Activated CD8-positive, alpha-beta T cell treated with anti-CD3 and anti-CD28 coated beads for 36 hours (primary cell): ENCODE measurements at places on chromosomes 2 and 18. TPM values are rescaled to one million over a fixed set of nuclear protein-coding genes. Genes with fewer than 3 reads are reported as not detected.

- no peak for DNase-seq
These were observed 110.0 kb upstream of the GCFC2 start for GRCh38 chr2:75820693-75821092.

SEMA4C gene
- 12.4 TPM for total RNA-seq

DNA sequence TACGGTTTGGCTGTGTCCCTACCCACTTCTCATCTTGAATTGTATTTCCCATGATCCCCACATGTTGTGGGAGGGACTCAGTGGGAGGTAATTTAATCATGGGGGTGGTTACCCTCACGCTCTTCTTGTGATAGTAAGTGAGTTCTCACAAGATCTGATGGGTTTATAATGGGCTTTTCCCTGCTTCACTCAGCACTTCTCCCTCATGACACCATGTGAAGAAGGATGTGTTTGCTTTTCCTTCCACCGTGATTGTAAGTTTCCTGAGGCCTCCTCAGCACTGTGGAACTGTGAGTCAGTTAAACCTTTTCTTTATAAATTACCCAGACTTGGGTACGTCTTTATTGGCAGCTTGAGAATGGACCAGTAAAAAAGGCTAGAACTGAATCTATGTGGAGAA lies 750.0 kb upstream of the ID2 start:
- DNase-seq: no peak

GRCh38 chr2:14717131-14717530 lies 84.6 kb downstream of the LRATD1 start:
- no peak for DNase-seq

GRCh38 chr2:172564376-172564775 lies 8.5 kb downstream of the PDK1 start:
- no peak for DNase-seq

GRCh38 chr2:16948710-16949109 lies 283.1 kb upstream of the CYRIA start:
- no peak for DNase-seq

DNA sequence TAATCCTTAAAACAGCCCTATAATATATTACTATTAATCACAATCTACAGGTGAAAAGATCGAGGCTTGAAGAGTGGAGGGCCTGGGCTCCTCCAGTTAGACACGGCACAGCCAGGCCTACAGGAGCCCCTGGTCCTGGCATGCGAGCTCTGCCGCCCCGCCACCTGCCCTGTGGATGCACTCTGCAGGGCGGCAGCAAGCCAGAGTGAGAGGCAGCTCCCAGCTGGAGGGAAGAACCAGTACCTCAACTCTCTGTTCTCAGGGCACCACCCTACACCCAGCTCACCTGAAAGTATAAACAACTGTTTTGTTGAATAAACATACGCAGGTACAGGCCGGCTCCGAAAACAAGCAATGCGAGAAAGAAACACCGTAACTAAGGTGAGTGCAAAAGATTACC lies 34.6 kb downstream of the EIPR1 start:
- DNase-seq: no peak

- no peak for DNase-seq
These were observed 64.9 kb upstream of the KIF5C start for GRCh38 chr2:148810081-148810480.

GRCh38 chr2:8539743-8540551 lies 141.9 kb upstream of the ID2 start:
- no peak for DNase-seq

- no peak for DNase-seq
These were observed 29.5 kb upstream of the DPP4 start for GRCh38 chr2:162103443-162104009.

GRCh38 chr2:191931329-191931728 lies 84.4 kb upstream of the CAVIN2 start:
- no peak for DNase-seq

- no peak for DNase-seq
These were observed 100.8 kb downstream of the RTN4 start for GRCh38 chr2:54949431-54949830.

- no peak for DNase-seq
These were observed at the start of gene SFTPB for GRCh38 chr2:85668009-85668856. TSS of gene SFTPB (minus strand) at chr2:85668199. CDS start at chr2:85668183, 16 bp downstream.

DES gene
- total RNA-seq: not detected

DNA sequence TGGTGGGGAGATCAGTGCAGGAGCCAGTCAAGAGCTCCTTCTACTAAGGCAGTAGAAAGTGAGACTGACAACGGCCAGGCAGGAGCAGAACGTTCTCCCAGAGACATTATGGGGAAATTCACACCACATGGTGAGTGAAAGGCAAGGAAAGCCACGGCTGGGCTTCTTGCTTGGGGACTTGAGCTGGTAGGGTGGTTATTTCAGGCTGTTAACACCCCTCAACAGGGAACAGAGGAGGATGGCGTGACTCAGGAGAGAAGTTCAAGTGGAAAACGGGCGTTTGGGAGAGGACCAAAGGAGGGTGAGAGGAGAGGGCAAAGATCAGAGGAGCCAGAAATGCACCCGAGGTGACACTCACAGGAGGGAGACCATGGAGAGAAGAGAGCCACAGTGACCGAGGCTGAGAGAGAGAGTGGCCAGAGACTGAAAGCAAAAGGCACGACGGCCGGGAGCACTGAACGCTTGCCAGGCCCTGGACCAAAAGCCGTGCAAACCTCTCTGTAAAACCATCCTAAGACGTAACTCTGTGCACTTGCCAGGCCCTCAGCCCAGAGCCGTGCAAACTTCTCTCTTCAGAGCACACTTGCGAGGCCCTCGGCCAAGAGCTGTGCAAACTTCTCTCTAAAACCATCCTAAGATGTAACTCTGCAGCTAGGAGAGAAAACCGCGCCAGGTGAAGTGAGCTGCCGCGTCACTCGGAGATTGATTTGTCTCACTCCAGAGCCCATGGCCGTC lies 7.7 kb downstream of the TPO start:
- no peak for DNase-seq

GRCh38 chr18:33051407-33051806 lies 278.6 kb upstream of the KLHL14 start:
- DNase-seq: no peak
